ENCODE measurements at places on chromosomes 4 and X. TPM values are rescaled to one million over a fixed set of nuclear protein-coding genes. Genes with fewer than 3 reads are reported as not detected.

DNA sequence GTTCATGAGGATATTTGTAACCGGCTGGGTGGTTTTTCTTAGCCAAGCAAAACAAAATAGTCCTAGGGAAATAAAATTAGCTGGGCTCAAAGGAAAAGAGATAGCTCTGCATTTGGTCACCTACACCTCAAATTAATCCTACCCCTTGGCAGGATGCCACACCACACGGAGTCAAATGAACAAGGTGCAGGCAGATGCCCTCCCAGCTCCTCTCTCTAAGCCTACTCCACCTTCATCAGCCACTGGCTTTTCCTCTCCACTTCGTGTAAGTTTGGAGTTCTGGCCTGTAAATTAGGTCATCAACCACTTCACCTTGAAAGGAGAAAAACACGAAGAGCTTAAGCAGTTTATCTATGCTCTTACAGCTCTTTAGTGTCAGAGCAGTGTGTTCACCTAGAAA lies 1.4 kb downstream of the DDIT4L start:
- no peak for DNase-seq

GRCh38 chr4:110626532-110627153 lies 3.8 kb upstream of the PITX2 start:
- DNase-seq, result no peak

DNA sequence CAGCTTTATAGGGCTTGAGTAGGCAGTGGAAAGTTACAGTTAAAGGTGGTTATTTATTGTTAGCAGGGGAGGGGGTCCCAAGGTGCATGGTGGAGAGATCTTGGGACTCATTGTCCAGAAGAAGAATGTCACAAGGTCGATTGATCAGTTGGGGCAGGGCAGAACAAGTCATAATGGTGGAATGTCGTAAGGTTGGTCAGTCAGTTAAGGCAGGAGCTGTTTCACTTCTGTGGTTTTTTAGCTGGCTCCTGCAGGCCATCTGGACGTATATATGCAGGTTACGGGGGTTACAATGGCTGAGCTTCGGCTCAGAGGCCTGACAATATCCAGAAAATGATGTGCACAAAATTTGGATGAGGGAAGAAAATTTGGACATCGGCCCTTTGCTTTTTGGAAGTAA lies 7.1 kb downstream of the OFD1 start:
- no peak for DNase-seq

Gene USP17L15
- polyA plus RNA-seq, result not detected

DNA sequence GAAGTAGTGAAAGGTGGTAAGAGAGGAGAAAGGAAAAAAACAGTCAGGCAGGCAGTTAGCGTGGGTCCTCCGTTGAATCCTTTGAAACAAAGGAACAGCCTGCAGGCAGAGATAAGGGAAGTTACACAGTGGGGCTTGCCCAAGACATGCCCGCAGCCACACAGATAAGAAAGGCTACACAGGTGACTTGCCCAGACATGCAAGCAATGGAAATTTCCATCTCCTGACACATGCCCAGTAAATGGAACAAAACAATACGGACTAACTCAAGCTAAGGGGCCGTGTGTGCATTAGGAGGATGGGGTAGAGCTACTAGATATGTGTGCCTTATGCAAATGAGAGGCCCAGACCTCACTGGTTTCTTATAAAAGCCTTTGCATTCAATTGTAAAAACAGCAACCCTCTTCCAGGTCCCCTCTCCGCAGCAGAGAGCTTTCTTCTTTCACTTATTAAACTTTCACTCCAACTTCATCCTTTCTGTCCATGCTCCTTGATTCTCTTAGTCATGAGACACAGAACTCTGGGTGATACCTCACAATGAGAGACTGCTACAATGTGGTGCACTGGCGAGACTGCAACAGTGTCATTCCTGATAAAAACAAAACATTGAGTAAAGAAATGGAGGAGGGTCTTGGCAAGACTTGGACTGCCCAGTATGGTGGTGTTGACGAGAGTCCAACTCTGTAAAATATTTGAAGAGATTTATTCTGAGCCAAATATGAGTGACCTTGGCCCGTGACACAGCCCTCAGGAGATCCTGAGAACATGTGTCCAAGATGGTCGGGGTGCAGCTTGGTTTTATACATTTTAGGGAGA lies 997.4 kb upstream of the PRKX start:
- no peak for DNase-seq

Gene AWAT2
- polyA plus RNA-seq, result not detected

DNA sequence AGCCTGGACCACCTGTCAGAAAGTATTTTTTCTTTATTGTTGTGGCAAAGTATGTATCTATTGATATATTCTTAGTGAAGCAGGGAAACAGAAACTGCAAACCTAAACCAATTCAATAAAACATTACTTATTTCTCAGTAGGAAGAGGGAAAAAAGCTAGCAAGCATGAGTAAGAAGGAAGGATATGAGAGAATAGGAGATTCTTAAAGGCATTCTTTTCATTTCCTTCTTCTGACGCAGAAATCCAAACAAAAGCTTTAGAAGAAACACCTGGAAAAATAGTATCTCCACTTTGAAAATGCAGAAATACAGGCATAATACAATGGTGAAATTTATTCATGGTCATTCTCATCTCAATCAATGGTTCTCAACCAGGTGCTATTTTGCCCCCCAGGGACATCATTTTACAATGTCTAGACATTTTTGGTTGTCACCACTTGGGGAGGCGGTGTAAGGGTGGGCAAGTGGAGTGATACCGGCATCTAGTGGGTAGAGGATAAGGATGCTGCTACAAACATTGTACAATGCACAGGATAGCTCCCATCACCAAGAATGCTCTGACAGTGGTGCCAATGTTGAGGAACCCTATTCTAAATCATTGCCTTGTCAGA lies 21.7 kb upstream of the ATXN3L start:
- no peak for DNase-seq
